ENCODE measurements at places on chromosomes 2 and 18. TPM values are rescaled to one million over a fixed set of nuclear protein-coding genes. Genes with fewer than 3 reads are reported as not detected.

- peak; percentile 25 for DNase-seq
Measured at GRCh38 chr2:219509780-219510511, 4.3 kb upstream of the ASIC4 start.

GRCh38 chr2:84280873-84281272 lies 178.2 kb downstream of the SUCLG1 start:
- DNase-seq, result no peak

DNA sequence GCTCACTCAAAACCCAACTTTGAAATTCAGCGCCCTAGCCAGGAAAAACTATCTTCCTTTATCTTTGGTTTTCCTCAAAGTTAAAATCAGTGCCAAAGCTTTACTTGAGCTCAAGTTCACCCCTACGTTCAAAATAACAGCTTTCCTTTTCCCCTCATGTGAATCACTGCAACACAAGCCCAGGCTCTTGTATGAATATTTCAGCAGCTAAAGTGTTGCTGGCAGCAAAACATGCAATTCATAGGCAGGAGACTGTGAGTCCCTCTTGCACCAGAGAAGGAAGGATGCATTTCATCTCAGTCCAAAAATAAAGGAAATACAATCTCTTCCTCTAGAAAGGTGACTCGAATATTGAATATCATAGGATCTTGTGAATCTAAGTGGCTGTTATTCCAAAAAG lies 461.3 kb upstream of the SOX11 start:
- no peak for DNase-seq

The NOP58 gene
- total RNA-seq, result 206 TPM

The RBFA gene
- total RNA-seq, result 48.4 TPM

All from activated T-helper 2 cell treated with anti-CD3 and anti-CD28 coated beads, Interferon-gamma antibody, Interleukin-2, Interleukin-4, amounts not matched to agents 10 μg/mL and 5 μg/mL and 100 μg/mL, durations not matched to agents 14 hours and 24 hours and 36 hours (primary cell).